ENCODE measurements at places on chromosomes 2 and 18.

GRCh38 chr2:10619643-10620042 lies 70.1 kb downstream of the NOL10 start:
- no peak for DNase-seq

- no peak for DNase-seq
Observed at GRCh38 chr2:127517465-127517864, 8.8 kb downstream of the IWS1 start.

- no peak for DNase-seq
Observed at GRCh38 chr2:1231466-1232063, 181.7 kb upstream of the TPO start.

GRCh38 chr2:179129574-179130238 lies 79.8 kb upstream of the CCDC141 start:
- peak; percentile 3 for DNase-seq

All from AML-193 (cell line).